Naive thymus-derived CD8-positive, alpha-beta T cell (primary cell): ENCODE measurements at places on chromosomes 6 and 20.
A peak's percentile ranks its signal among the peaks of the same experiment; 100 is the strongest.

GRCh38 chr6:89637960-89638319 is 607 bp downstream of the LYRM2 start:
- DNase-seq: peak; percentile 2

DNA sequence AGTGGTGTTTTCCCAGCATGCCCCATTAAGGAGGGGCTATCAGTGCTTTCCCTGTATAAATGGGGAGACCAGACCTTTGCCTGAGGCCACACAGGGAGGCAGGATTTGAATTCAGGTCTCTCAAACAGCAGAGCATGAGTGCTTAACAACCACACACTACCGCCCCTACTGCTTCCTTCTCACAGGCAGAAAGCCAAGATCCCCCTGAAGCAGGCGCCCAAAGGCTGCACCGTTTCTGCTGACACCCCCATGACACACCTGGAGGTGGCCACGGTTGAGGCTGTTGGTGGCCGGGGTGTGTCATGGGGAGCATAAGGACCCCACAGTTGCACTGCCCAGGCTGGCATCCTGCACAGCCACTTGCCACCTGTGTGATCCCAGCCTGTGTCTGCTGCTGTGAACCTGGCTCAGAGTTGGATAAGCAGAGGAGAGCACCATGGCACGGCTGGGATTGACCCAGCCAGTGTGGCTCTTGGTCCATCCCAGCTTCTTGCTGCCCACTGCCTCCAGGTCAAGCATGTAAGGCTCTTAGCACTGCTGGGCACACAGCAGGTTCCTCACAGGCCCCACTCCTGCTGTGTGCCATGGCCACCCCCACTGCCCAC is 28.3 kb downstream of the PCK1 start:
- no peak for DNase-seq

GRCh38 chr20:46220455-46221207 is 87.7 kb downstream of the CDH22 start:
- DNase-seq: no peak

DNA sequence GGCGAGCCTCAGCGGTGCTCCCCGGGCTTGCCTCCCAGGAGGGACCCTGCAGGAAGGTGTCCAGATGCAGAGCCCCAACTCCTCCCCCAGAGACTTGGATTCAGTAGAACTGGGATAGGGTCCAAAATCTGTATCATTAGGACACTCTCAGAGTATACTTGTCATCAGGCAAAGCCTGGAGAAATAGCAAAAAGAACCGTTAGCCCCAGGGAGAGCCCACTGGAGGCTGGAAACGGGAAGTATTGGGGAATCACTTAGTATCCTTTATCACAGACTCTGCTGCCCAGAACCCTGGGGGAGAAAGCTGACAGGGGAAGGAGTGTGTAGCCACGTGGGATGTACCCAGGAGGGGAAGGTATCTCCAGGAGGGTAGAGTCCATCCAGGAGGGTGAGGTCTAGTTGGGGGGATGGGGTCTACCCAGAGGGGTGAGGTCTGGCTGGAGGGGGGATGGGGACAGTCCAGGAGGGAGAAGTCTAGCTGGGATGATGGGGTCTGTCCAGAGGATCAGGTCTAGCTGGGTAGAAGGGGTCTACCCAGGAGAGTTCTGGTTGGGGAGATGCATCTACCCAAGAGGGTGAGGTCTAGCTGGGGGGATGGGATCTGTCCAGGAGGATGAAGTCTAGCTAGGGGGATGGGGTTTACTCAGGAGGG is 107.2 kb downstream of the LY86 start:
- no peak for DNase-seq

DNA sequence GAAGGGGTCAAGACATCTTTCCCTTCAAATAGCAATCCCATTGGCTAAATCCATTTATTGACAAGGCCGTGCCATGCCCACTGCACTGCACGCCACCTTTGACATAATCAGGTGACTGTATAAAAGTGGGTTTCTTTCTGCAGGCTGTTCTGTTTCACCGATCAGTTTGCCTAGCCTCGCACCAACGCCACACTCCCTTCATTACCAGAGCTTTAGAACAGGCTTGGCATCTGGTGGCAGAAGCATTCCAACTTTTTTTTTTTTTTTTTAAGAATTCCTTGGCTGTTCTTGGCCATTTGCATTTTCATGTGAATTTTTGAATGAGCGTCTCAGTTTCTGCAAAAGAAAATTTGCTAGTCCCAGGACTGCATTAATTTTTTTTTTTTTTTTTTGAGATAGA is 78.1 kb downstream of the PPP1R3G start:
- no peak for DNase-seq

GRCh38 chr6:139676718-139677117 is 302.3 kb upstream of the CITED2 start:
- no peak for DNase-seq

DNA sequence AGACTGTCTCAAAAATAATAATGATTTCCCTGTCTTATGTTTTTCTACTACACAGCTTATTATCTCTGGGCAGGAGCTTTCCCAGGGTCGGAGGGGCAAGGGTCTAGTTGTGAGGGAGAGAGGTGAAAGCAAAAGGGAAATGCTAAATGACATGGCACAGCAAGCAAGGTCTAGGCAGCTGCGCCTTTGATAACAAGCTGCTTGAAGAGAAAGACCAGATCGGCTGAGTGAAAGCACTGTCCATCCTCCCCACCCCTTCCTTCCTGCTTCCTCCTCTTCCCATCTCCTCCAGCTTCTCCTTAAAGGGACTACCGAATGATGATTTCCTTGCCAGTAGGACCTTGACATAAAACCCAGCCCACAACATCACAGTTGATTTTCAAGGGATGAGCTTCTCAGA is 158.1 kb upstream of the AKAP12 start:
- DNase-seq: no peak

DNA sequence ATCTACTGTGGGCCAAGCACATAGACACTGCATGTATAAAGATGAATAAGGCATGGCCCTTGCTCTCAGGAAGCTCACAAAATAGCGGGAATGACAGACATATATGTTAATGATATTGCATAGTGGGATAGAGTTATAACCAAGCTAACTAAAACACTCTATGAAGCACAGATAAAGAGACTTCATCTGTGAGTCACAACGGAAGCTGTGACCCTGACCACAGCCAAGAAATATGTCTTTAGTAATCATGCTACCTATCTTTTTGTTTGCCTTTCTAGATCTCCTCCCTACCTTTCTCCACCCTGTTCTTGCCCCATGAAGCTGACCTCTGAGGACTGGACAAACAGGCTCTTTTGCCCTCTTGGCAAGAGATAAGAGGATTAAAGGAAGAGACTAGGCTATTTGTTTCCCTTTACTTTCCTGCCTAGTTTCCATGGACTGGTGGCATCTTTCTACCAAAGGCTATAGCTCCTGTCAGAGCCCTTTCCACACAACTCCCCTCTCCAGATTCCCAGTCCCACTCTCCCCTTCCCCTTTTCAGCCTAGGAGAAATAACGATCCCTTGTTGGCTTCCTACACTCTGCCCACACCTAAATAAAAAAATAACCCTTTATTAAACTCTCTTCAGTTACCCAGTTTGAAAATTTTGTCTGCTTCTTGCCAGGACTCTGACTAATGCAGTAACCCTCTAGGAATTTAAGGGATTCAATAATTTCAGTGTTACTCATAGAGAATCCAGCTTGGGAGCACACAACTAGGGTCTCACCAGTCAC is 504.9 kb upstream of the MARCKS start:
- DNase-seq: no peak
